Activated B cell treated with CpG ODN at 0.5 μM for 24 hours (primary cell): ENCODE measurements at places on chromosomes 1 and 21. TPM values are rescaled to one million over a fixed set of nuclear protein-coding genes. Genes with fewer than 3 reads are reported as not detected.

Gene LGR6
- not detected in 2 replicates for total RNA-seq

DNA sequence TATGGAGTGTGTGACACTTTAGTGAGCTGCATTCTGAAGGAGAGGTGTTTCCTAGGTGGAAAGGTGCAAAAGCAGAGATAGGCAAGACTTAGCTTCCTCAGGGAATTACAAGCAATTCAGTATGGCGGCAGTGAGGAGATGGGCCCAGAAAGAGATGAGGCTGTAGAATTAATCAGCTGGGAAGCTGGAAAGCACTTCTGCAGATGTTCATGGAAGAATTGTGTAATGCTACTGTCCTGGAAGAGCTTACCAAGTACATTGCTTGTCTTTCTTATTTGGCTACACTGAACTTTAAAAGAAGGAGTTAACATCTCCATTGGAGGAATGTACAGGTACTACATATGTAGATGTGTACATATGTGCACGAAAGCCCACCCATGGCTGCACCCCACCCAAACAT, 103.7 kb upstream of the DPT start:
- H3K4me1 ChIP-seq = no peaks in the 10 kb centered on the region
- H3K4me3 ChIP-seq = no peak overlapping the region
- no peaks in the 10 kb centered on the region for H3K27me3 ChIP-seq

GRCh38 chr1:243474136-243474881, 218.5 kb downstream of the SDCCAG8 start:
- H3K4me1 ChIP-seq = peaks cover 25% of the 10 kb centered on the region
- H3K4me3 ChIP-seq = no peak overlapping the region

Gene EPHA2
- not detected in 2 replicates for total RNA-seq

- peak overlapping the region; percentile 91 for H3K4me3 ChIP-seq
- no peaks in the 10 kb centered on the region for H3K27me3 ChIP-seq
- H3K36me3 ChIP-seq = peaks cover 27% of the 10 kb centered on the region
- peaks cover 78% of the 10 kb centered on the region for H3K4me1 ChIP-seq
These were observed 1.4 kb downstream of the PTPN7 start for GRCh38 chr1:202158810-202159533.

- H3K27me3 ChIP-seq = peaks cover 3% of the 10 kb centered on the region
- H3K4me1 ChIP-seq = peaks cover 6% of the 10 kb centered on the region
- no peak for DNase-seq
- no peaks in the 10 kb centered on the region for H3K36me3 ChIP-seq
- no peak overlapping the region for H3K4me3 ChIP-seq
- no peak overlapping the region for H3K27ac ChIP-seq
These were observed 40.1 kb upstream of the LRRC8D start for GRCh38 chr1:89780721-89781120.
